Muscle of leg (tissue), 16 donors: ENCODE measurements at places on chromosomes 3 and 15. TPM values are rescaled to one million over a fixed set of nuclear protein-coding genes. Genes with fewer than 3 reads are reported as not detected.

The KATNBL1 gene
- 90.4 TPM for polyA plus RNA-seq

- DNase-seq, result no peak
These were observed 12.5 kb upstream of the TCAIM start for GRCh38 chr3:44326019-44326418.

- no peak for DNase-seq
These were observed 39.1 kb downstream of the SCN5A start for GRCh38 chr3:38610436-38610835.

The CPN2 gene
- polyA plus RNA-seq, result 0.15 TPM

The SAXO2 gene
- 1.6 TPM for polyA plus RNA-seq

The CPNE9 gene
- polyA plus RNA-seq, result not detected

The C3orf49 gene
- polyA plus RNA-seq, result not detected

DNA sequence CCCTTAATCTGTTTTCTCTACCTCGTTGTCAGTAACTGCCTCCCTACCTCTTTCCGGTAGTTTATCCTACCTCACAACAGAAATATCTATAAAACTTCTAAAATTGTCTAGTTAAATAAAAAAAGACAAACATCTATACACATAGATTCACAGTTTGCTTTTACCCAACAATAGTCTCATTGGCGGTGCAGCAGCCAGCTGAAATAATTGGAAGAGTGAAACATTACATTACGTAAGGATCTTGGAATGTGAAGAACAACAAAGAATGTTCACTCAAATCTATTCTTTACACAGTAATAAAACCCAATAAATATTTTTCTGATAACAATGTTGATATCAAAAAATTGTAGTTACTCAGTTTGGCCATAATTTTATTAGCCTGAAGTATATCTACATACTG is 115.5 kb upstream of the ARPP21 start:
- peak; percentile 28 for DNase-seq

- no peak for DNase-seq
These were observed 241.6 kb downstream of the KCNMB2 start for GRCh38 chr3:178777718-178778411.

The CCR3 gene
- polyA plus RNA-seq, result not detected

GRCh38 chr3:177427540-177427939 is 230.3 kb upstream of the TBL1XR1 start:
- no peak for DNase-seq

- no peak for DNase-seq
These were observed 206.3 kb upstream of the PRICKLE2 start for GRCh38 chr3:64431526-64432091.

DNA sequence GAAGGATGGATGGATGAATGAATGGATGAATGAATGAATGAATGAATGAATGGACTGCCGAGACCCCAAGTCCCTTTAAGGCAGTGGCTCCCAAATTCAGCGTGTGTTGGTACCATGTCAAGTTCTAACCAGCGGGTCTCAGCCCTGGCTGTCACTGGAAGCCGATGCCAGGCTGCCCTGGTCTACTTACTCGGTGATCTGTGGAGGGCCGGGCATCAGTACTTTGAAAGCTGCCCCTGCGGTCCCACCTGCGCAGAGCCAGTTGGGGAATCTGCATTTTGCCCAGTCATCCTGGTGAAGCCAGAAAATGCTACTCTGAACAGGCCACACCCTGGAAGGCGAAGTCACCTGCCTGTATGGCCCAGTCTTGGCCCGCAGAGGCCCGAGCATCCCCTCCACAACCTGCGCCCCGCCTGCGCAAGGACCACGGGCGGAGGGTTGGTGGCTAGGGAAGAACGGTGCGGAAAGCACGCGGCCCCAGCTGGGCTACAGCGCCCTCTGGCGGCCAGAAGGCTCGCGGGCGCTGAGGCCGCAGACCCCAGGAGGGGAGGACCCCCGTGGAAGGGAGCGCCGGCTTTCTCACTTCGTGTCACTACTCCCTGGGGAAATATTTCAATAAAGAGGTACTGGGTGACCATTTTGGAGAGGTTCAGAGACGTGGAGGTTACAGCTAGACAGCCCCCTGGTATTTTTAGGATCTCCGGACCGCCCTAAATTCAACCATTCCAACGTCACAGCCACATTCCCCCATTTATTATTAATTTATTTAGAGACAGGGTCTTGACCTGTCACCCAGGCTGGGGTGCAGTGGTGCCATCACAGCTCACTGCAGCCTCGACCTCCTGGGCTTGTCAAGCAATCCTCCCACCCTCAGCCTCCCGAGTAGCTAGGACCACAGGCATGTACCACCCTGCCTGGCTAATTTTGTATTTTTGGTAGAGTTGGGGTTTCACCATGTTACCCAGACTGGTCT is 34.9 kb downstream of the PRKCD start:
- DNase-seq, result peak; percentile 51

- DNase-seq, result no peak
These were observed 1.6 kb downstream of the C3orf38 start for GRCh38 chr3:88151358-88151757.

DNA sequence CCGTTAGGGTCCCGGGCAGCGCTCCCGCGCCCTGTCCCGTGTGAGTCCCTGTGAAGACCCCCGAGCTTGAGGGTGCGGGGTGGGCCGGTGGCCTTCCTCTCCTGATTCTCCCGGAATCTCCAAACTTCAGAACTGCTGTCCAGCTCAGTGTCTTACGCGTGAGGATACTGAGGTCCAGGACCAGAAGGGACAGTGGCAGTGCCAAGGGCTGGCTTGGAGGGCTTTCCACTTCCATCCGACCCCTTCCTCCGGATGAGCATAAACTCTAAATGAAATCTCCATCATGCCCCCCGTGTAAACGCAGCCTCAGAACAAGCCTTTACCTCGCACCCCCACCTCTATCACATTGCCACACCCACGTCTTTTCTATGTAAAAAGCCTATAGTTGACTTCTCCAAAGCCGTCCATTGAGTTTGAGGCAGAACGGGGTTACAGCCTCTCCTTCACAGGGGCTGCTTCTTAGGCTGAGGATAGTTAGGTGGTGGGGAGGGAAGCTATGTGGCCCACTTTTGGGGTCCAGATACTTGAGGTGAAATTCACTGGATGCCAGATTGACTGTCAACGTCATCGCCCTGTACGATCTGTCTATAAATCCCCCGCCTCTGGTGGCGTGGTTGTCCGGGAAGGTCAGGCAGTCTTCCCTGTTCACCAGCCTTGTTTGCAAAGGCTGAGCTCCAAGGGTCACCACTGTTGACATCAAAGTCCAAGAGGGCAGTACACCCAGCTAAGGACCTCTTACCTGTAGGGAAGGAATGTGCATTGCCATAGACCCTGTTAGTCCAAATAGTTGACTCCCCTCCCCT is 1.1 kb downstream of the EDEM1 start:
- DNase-seq, result peak; percentile 41

The OSBPL10 gene
- 11.6 TPM for polyA plus RNA-seq

GRCh38 chr3:23971684-23972083 is 26.6 kb downstream of the NR1D2 start:
- no peak for DNase-seq

- peak; percentile 32 for DNase-seq
These were observed 181.8 kb downstream of the RYR3 start for GRCh38 chr15:33492434-33493052.

- peak; percentile 43 for DNase-seq
These were observed 4.1 kb downstream of the CELF6 start for GRCh38 chr15:72315706-72316370.

The CAV3 gene
- polyA plus RNA-seq, result 160 TPM

The TMEM39A gene
- 35.8 TPM for polyA plus RNA-seq

The ACP3 gene
- polyA plus RNA-seq, result 0.45 TPM

GRCh38 chr15:35728219-35728940 is 182.4 kb upstream of the DPH6 start:
- no peak for DNase-seq

The PLAAT1 gene
- 15.1 TPM for polyA plus RNA-seq

GRCh38 chr3:167823738-167824137 is 88.2 kb downstream of the SERPINI1 start:
- no peak for DNase-seq

DNA sequence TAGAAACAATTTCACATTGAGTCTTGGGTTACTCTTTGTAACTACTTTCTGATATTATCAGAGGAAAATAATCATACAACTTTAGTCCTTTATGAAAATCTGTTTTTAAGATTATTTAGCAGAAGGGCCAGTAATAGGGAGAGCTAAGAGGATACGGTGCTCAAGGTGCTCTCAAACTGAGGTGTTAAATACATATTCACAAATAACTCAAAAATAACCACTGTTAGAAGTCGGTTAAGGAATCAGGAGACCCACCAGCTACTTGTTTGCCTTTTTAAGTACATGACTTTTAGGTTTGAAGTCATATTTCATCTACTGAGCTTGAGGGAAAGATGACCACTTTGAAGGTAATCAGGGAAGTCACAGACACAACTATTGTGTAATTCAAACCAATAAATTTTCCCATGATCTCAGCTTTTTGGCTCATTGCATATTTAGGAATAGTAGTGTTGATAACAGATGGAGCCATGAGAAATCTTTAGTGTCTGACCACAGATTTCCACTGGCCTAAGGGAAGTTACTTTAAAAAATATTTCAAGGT is 1.4 kb upstream of the RSRC1 start:
- DNase-seq, result peak; percentile 52

The FGF7 gene
- polyA plus RNA-seq, result 19.5 TPM

DNA sequence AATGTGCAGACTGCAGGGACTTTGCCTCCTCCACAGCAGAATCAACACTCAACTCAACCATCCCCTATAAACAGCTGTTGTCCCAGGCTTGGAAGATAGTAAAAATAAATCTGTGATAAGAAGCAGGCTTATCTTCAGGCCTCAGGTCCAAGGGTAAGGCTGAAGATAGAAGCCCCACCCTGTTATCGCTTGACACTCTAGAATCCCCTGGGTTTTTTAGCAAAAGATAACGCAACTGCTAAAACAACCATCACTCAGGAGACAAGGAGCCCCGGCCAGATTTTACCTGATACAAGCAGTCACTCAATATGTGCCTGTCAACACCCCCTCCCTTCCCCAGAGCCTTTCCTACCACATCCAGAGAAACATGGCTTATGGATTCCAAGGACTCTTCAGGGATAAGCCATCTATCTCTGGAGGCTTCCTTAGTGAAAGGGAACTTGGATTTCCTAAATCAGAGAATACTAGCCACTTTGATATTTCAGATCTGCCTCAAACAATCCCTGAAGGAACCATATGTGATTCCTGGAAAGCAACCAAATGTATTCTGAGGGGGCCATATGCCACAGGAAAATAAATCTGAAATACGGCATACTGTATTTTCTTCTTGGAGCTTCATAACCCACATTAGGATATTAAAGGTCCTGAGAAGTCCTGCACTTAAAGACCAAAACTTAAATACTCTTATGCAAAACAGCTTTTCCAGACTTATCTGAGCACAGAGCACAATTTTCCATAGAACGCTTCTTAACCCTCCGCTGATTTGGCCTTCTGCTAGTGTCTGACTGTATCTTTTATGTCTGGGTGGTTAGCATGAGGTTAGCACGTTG is 60.4 kb downstream of the LYZL4 start:
- no peak for DNase-seq

The RARB gene
- 16.6 TPM for polyA plus RNA-seq

GRCh38 chr3:136942803-136943202 is 15.0 kb upstream of the IL20RB start:
- DNase-seq, result no peak
